ENCODE measurements at places on chromosomes 4 and X. TPM values are rescaled to one million over a fixed set of nuclear protein-coding genes. Genes with fewer than 3 reads are reported as not detected.

ZAR1 gene
- not detected for total RNA-seq

FMR1NB gene
- not detected for total RNA-seq

TRO gene
- total RNA-seq: 7.2 TPM

DDIT4L gene
- not detected for total RNA-seq

P2RY10 gene
- 0.82 TPM for total RNA-seq

NOCT gene
- 10.1 TPM for total RNA-seq

DNA sequence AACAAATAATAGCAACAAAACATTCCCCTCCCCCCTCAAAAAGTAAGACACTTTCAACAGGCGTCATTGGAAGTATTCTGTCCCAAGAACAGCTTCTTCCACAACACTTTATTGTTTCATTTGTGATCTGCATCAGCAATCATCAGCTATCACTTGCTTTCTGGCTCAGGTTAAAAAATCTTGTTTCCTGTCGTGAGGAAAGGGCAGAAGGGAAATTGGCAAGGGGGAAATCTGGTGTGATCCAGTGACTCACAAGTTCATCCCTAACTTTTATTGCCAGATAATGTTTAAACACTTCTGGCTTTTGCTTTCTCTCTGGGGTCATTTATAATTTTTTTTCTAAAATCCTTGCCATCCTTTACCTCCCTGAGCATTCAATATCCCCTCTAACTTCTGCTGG lies 247.4 kb upstream of the GIMD1 start:
- no peak for DNase-seq

DNA sequence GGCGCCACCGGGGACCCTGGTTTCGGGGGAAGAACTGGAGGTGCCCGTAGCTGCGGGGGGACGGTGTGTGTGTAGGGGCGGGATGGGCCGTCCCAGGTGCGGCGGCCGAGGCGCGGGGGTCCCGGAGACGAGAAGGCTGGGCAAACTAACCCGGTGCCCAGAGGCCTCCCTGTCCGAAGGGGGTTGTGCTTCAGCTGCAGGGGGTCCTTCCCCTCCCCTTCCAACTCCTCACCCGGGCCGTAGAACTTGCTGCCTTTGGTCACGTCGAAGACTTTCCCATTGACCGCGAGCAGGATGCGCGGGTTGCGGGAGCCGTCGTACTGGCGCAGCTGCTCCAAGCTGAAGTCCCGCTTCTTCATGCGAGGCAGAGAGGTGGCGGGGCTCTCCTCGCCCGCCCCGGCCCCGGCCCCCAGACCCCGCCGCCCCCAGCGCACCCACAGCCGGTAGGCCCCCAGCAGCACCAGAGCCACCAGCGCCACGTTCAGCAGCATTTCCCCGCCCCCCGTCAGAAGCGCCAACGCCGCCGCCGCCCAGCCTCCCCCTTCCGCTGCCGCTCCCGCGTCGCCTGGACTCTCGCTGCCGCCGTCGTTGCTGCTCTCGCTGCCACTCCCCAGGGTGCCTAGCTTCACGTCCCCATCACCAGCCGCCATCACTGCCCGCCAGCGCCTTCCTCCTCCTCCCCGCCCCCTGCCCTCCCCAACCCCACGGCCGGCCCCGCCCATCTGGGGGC lies at the start of gene PGRMC2:
PGRMC2 (minus strand) TSS at position 673 of the 730 bp plus-strand sequence; CDS start at position 650, 23 bp downstream.
- DNase-seq: no peak

- DNase-seq: no peak
Observed at GRCh38 chr4:143782521-143782920, 82.0 kb upstream of the FREM3 start.

GRCh38 chr4:174201871-174202270 lies 81.6 kb downstream of the FBXO8 start:
- no peak for DNase-seq

DNA sequence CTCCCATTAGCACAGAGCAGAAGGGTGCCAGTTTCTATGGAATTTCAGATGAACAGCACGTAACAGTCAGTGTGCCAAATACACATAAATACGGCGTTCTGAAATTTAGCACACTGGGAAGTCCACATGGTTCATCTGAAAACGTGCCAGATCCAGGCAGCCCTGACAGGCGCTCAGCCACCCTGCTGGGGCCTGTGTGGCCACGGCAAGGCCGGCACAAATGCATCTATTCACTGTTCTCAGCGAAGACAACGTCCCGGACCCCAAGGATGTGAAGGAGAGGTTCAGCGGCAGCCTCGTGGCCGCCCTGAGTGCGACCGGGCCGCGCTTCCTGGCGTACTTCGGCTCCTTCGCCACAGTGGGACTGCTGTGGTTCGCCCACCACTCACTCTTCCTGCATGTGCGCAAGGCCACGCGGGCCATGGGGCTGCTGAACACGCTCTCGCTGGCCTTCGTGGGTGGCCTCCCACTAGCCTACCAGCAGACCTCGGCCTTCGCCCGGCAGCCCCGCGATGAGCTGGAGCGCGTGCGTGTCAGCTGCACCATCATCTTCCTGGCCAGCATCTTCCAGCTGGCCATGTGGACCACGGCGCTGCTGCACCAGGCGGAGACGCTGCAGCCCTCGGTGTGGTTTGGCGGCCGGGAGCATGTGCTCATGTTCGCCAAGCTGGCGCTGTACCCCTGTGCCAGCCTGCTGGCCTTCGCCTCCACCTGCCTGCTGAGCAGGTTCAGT lies 15.6 kb downstream of the DGKQ start:
- DNase-seq: no peak

DNA sequence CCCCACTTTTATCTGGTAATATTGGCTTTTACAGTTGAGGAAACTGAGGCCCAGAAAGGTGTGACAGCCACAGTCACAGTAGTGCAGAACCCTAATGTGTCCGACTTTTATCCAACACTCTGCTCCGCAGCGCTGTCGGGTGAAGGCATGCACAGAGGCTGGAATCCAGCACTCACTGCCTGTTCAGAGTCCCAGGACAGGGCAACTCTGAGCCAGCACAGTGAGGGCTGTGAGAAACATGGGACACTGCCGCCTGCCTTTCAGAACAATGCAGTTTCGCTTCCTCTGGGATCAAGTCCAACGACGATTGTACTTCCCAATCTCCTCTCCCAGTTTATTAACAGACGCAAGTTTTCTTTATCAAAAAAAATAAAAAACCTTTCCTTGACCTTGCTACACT lies 41.9 kb upstream of the PDGFRA start:
- DNase-seq: no peak

DNA sequence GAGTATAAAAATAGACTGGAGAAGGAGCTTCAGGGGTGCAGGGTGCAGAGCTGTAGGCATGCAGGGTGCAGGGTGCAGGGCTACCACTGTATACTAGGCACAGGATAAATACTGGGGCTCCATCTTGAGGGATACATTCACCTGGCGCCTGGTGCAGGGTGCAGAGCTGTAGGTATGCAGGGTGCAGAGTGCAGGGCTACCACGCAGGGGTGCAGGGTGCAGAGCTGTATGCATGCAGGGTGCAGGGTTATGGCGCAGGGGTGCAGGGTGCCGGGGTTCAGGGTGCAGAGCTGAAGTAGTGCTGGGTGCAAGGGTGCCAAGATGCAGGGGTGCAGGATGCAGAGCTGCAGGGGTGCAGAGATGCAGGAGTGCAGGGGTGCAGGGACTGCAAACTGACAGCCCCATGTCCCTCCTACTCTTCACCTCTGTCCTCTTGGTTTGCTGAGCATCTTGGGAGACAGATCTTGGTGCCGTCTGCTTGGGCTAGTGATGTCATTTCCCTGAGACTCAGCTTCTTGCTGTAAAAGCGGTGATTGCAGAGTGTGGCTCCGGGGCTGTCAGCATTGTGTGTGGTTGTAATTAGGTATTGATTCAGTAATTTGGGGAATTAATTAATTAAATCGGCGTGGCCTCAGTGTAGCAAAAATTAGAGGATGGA lies 91.2 kb downstream of the ADRA2C start:
- DNase-seq: no peak

GRCh38 chrX:99348256-99348655 lies 1061.8 kb downstream of the PCDH19 start:
- DNase-seq: no peak

- no peak for DNase-seq
Observed at GRCh38 chr4:11821772-11822430, 393.2 kb upstream of the HS3ST1 start.

DNA sequence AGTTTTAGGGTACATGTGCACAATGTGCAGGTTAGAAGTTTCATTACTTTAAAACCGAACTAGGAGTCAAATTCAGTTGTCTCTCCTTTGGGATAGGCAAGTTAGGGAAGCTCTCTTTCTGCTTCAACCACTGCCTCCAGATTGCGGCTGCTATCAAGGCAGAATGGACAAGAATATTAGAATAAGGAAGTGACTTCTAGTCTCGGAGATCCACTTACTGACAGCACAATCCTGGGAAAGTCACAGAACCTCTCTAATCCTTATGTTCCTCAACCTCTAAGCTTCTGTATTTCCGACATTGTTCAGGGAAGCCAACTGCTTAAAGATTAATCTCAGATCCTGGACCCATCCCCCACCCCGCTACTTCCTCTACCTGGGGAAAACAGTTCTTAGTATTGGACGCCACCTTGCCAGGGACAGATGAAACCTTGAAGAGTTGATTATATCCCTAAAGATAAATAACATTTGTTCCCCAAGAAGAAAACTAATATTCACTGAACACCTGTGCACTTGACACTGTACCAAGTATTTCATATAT lies 2.1 kb downstream of the NUP62CL start:
- DNase-seq: peak; percentile 47

DNA sequence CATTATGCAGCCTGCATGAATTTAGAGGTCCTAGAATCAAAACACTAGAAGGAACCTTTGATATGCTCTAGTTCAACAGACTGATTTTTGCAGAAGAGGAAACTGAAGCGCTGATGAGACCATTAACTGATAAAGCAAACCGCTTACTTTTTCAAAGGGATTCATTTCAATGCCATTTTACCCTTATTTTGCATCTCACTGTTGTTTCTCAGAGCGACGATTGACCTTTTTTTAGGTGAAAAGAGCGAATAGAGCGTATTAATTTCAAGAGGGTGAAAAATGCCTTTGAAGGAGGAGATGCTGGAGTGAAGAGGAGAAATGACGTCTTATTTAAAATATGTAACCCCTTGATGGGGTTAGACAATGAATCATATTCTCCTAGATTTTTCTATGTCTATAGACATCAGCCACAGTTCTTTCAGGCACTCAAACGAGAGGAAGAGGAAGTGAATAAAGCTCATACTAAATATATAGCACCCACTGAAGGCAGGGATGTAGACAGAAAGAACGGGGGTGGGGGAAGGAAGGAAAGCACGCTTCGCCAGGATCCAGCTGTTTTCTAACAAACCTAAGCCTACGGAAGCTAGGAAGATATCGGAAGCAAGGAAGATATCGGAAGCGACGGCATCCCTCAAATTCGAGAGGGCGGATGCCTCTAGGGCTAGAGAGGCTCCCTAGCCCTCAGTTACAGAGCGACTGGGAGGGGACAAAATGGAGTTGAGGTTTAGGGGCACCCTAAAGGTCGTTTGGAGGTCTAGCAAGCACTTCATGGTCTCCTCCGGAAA lies 848 bp downstream of the ACSL4 start:
- no peak for DNase-seq

DNA sequence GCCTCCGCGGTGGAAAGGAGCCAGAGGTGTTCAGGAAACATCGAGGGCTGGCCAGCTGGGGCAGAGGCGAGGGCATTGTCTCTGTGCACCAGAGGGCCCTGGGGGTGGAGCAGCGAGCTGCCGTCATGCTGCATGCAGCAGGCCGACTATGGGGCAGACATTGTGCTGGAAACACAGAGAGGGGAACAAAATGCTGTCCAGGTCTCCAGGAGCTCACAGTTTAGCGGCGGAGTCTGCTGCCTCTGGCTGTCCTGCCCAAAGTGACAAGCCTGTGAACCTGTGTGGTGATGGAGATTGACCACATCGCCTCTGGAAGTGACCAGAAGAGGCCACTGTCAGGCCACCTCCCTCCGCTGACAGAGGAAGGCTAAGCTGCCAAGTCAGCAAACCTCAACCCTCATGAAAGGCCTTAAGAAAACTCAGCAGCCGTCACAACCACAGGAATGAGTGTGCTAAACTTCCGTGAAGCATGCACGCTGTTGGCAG lies 20.1 kb upstream of the SASH3 start:
- DNase-seq: no peak

DNA sequence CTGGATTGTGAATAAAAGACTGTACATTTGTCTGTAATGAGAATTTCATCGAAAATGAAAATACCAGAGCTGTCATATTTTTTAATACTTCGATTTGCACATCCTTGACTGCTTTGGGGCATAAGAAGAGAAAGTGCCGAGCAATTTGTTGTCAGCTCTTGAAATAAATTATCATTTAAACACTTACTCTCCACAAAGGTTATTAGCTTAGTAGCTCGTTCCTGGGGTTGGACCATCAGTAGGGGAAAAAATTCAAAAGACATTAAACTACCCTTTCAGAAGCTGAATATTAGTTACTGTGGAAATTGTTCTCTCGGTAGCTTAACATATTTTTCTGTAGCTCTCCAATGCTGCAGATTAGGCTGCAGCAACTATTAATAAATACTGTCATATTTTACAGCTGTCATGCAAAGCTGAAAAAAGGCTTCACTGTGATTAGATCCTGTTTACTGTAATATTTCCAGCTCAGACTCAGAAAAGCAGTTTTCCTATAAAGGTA lies 76.9 kb downstream of the GRIA3 start:
- DNase-seq: no peak

DNA sequence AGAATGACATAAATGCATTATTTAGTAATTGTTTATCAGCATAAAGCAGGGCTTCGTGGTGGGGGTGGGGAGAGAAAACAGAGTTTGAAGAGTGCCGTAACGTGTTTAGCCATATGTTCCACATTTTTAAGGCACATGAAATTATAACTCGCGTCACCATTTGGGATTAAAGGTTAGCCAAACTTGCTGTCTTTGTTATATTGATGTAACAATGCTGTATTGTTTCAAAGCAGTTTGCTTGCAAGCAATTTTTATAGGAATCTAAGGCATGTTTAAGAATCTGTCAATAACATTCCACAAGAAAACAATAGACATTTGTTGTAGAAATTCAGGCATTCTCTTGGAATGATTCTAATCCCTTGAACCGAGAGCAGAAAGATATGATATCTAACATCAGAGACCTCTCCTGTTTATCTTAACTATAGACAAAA lies 78.3 kb downstream of the CLDN22 start:
- DNase-seq: no peak

DNA sequence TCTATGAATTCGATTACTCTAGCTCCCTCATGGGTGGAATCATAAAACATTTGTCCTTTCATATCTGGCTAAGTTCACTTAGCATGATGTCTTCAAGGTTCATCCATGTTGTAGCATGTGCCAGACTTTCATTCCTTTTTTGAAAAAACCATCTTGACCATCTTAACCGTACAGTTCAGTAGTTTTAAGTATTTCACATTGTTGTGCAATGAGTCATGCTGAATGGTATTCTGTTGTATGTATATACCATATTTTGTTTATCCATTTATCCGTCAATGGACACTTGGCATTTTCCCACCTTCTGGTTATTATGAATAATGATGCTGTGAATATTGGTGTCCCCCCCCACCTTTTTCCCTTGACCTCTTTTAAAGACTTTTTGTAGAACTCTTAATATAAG lies 72.4 kb upstream of the TLR2 start:
- DNase-seq: no peak

DNA sequence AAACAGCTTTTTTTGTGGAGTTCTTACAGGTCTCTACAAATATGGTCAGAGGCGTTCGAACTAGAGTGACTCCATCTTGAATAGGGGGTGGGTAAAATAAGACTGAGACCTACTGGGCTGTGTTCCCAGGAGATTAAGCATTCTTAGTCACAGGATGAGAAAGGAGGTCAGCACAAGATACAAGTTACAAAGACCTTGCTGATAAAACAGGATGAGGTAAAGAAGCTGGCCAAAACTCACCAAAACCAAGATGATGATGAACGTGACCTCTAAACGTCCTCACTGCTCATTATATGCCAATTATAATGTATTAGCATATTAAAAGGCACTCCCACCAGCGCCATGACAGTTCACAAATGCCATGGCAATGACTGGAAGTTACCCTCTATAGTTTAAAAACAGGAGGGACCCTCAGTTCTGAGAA lies 42.8 kb upstream of the SPP1 start:
- DNase-seq: no peak

Data from mucosa of descending colon (tissue), 3 donors.